Left renal pelvis (tissue), 4 donors: ENCODE measurements at places on chromosomes 7 and 10. TPM values are rescaled to one million over a fixed set of nuclear protein-coding genes. Genes with fewer than 3 reads are reported as not detected.

GRCh38 chr10:88693392-88694020, 12.5 kb upstream of the LIPK start:
- no peak for DNase-seq

DNA sequence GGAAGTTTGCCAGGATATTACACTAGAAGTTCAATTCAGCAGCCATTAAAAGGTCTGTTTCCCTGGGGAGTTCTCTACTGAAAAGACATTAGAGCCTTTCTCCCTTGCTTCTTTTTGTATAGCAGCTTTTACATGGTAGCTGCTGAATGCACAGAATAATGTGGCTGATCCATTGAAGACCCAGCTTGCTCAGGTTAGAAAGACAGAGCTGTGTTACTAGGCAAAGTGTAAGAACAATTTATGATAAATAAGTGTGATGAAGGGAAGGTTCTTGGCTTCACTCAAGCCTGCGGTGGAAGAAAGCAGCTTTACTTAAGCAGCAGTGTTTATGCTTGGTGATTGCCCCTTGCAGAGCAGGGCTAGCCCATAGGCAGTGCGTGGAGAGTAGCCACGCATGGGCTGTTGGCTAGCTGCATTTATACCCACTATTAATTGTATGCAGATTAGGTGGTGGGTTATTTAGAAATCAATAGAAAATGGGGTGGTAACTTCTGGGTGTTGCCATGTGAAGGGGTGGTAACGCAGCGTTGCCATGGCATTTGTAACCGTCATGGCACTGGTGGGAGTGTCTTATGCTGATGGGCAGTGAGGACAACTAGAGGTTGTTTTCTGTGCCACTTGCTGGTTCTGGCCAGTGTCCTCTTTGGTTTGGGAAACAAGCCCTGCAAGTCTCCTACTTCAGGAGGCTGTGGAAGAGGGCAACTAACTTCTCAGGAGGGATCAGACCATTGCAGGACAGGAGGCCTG, 942.9 kb downstream of the NRG3 start:
- no peak for DNase-seq

GRCh38 chr7:123598657-123599056, 3.0 kb upstream of the ASB15 start:
- no peak for DNase-seq

DNA sequence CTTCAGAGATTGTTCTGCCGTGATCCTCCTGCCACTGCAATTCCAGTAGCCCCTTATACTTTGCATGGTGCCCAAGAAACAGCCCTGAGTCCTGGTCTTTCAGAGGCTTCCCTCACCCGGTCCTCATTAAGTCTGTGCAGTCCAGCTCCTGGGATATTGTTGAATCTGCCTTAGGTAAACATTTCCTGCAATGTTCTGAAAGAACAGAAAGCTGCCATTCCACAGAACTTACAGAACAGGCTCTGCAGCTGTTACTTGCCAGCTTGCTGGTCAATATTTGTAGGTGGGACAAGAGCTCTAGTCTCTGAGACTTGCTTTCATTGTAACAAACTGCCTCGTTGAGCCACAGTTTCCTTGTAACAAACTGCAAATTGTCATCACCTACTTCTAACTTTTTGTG, 115.0 kb upstream of the KIF5B start:
- DNase-seq, result no peak

Gene CCL26
- not detected for polyA plus RNA-seq

Gene GPR15LG
- not detected for polyA plus RNA-seq

Gene BCCIP
- 113 TPM for polyA plus RNA-seq

Gene PALD1
- 9.2 TPM for polyA plus RNA-seq
